Lower lobe of right lung (tissue), 2 donors: ENCODE measurements at places on chromosomes 1 and 21. TPM values are rescaled to one million over a fixed set of nuclear protein-coding genes. Genes with fewer than 3 reads are reported as not detected.
A peak's percentile ranks its signal among the peaks of the same experiment; 100 is the strongest.

F3 gene
- total RNA-seq, result 62.4 TPM

CFAP74 gene
- 6.6 TPM for total RNA-seq

MRPL39 gene
- total RNA-seq, result 16.9 TPM

LCE1B gene
- not detected for total RNA-seq

GPX7 gene
- 4.3 TPM for total RNA-seq

KIRREL1 gene
- 26.9 TPM for total RNA-seq

C1orf167 gene
- total RNA-seq, result 2.2 TPM

SPRR1A gene
- total RNA-seq, result not detected

CCDC30 gene
- 10.2 TPM for total RNA-seq

- no peaks in the 10 kb centered on the region for H3K27me3 ChIP-seq
- no peaks in the 10 kb centered on the region for H3K36me3 ChIP-seq
- no peak overlapping the region for H3K27ac ChIP-seq
- no peak for DNase-seq
- H3K4me3 ChIP-seq, result no peak overlapping the region
- no peaks in the 10 kb centered on the region for H3K4me1 ChIP-seq
Observed at GRCh38 chr21:26491663-26492062, 81.4 kb downstream of the CYYR1 start.

DNA sequence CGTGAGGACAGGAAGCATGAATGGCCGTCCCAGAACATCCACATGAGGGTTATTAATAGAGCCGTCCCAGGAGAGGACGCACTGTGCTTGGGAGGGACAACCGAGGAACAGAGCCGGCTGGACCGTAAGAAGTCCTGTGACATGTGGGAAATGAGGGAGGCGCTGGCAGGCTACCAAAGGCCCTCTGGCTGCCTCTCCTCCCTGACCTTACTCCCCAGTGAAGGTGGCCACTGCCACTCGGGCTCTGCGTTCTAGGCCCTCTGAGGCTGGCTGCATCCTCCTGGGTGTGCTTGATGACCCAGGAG lies 15.5 kb upstream of the NPPB start:
- no peak overlapping the region for H3K4me3 ChIP-seq
- peaks cover 7% of the 10 kb centered on the region for H3K4me1 ChIP-seq
- peaks cover 8% of the 10 kb centered on the region for H3K27me3 ChIP-seq
- H3K36me3 ChIP-seq, result no peaks in the 10 kb centered on the region

DNA sequence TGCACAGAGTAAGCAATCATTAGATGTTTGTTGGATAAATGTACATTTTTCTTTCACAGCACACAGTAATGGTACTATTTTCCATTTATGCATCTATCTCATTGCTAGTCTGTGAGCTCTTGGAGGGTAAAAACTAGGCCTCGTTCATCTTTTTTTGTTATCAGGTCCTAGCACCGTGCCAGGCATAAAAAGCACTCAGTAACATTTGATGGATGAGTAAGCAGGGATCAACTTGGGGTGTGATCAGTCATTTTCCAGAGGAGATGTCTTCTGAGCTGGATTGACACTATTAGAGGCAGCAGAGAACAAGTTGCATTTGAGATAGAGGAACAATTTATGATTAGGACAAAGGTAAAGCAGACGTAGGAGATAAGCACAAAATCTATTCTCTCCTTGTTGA lies 4.3 kb upstream of the VTCN1 start:
- H3K4me3 ChIP-seq, result no peak overlapping the region
- H3K4me1 ChIP-seq, result no peaks in the 10 kb centered on the region
- H3K36me3 ChIP-seq, result no peaks in the 10 kb centered on the region
- no peak overlapping the region for H3K27ac ChIP-seq
- no peak for DNase-seq

- no peak overlapping the region for H3K4me3 ChIP-seq
- no peak overlapping the region for H3K27ac ChIP-seq
- DNase-seq, result no peak
- no peaks in the 10 kb centered on the region for H3K36me3 ChIP-seq
- no peaks in the 10 kb centered on the region for H3K4me1 ChIP-seq
Observed at GRCh38 chr1:29889776-29890175, 653.5 kb downstream of the PTPRU start.

- no peaks in the 10 kb centered on the region for H3K4me1 ChIP-seq
- H3K27ac ChIP-seq, result no peak overlapping the region
- H3K27me3 ChIP-seq, result no peaks in the 10 kb centered on the region
Observed at GRCh38 chr1:65440915-65441314, 20.4 kb downstream of the LEPR start.

- no peak overlapping the region for H3K27ac ChIP-seq
- no peaks in the 10 kb centered on the region for H3K27me3 ChIP-seq
- no peaks in the 10 kb centered on the region for H3K36me3 ChIP-seq
- H3K4me3 ChIP-seq, result no peak overlapping the region
Observed at GRCh38 chr1:209733409-209734192, 22.3 kb upstream of the TRAF3IP3 start.

DNA sequence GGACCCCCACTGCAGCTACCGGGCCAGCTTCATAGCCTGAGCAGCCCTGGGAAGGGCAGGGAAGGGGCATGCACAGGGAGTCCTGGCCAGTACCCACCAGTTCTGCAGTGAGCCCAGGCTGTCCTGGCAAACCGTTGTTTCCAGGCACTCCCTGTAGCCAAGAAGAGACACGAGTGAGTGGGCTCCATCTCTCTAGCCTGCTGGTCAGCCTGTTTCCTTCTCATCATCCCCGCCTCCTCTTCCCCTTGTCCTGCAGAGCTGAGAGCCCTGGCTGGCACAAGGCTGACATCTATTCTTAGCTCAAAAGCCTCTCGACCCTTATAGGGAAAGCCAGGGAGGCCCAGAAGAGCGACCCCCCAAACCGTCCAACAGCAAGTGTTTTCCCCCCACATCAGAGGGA lies 28.7 kb downstream of the COL16A1 start:
- H3K4me1 ChIP-seq, result peaks cover 8% of the 10 kb centered on the region
- no peak for DNase-seq
- no peak overlapping the region for H3K27ac ChIP-seq
- no peaks in the 10 kb centered on the region for H3K36me3 ChIP-seq

- DNase-seq, result no peak
- peaks cover 21% of the 10 kb centered on the region for H3K4me1 ChIP-seq
- no peak overlapping the region for H3K27ac ChIP-seq
- peaks cover 4% of the 10 kb centered on the region for H3K36me3 ChIP-seq
Observed at GRCh38 chr1:153799566-153800465, 24.6 kb downstream of the SLC27A3 start.

- peak overlapping the region; percentile 75 for H3K27ac ChIP-seq
- no peaks in the 10 kb centered on the region for H3K27me3 ChIP-seq
- H3K4me3 ChIP-seq, result no peak overlapping the region
Observed at GRCh38 chr1:28111157-28111556, 22.7 kb upstream of the EYA3 start.

- H3K4me1 ChIP-seq, result no peaks in the 10 kb centered on the region
- no peaks in the 10 kb centered on the region for H3K36me3 ChIP-seq
- H3K27ac ChIP-seq, result no peak overlapping the region
- no peak for DNase-seq
- no peak overlapping the region for H3K4me3 ChIP-seq
- H3K27me3 ChIP-seq, result no peaks in the 10 kb centered on the region
Observed at GRCh38 chr1:66478116-66478515, 55.8 kb upstream of the SGIP1 start.

GRCh38 chr1:2368053-2368744 lies 23.2 kb downstream of the MORN1 start:
- peaks cover 7% of the 10 kb centered on the region for H3K36me3 ChIP-seq
- DNase-seq, result no peak
- H3K27me3 ChIP-seq, result no peaks in the 10 kb centered on the region
- H3K27ac ChIP-seq, result no peak overlapping the region
- no peak overlapping the region for H3K4me3 ChIP-seq

DNA sequence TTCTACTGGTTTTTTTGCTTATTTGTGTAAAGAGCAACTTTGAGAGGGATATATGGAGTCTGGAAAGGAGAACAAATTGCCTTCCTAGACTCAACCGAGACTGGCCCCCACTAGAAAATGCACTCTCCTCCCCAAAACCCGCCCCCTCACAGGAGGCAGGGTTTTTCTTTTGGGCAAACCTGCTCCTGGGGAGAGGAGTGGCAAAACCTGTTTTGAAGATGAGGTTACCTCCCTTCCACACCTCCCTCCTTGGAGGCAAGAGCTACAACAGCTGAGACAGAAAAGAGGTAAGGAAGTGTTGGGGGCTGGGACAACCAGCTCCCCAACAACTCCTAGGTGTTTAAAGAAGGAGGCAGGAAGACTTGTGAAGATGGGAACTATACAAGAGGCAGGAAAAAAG lies at the start of gene BNIPL:
TSS of gene BNIPL (plus strand) at position 231 of the 400 bp plus-strand sequence. CDS start at position 371, 140 bp downstream.
- DNase-seq, result no peak
- H3K4me1 ChIP-seq, result no peaks in the 10 kb centered on the region
- no peak within 1 kb of the TSS for H3K27ac ChIP-seq
- H3K4me3 ChIP-seq, result peak within 1 kb of the TSS; percentile 18
- H3K27me3 ChIP-seq, result no peaks in the 10 kb centered on the region

DNA sequence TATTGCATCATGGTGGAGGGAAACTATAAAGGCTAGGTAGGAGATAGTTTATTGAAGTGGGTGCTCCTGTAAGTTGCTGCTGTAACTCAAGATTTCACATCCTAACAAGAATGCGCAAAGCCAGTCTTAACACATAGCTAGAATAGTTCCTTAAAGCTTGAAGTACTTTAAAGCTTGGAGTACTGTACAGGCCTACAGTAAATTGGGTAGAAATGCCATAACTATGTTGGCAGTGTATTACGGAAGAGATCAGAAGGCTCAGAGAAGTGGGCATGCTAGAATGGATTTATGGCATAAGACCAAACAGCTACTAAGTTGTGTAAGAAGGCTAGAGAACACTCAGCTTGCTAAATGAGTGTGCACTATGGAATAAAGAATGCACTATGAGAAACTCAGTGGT lies 44.5 kb downstream of the DMRTA2 start:
- no peak overlapping the region for H3K4me3 ChIP-seq
- DNase-seq, result no peak
- H3K27ac ChIP-seq, result no peak overlapping the region
- no peaks in the 10 kb centered on the region for H3K27me3 ChIP-seq
- H3K4me1 ChIP-seq, result no peaks in the 10 kb centered on the region

DNA sequence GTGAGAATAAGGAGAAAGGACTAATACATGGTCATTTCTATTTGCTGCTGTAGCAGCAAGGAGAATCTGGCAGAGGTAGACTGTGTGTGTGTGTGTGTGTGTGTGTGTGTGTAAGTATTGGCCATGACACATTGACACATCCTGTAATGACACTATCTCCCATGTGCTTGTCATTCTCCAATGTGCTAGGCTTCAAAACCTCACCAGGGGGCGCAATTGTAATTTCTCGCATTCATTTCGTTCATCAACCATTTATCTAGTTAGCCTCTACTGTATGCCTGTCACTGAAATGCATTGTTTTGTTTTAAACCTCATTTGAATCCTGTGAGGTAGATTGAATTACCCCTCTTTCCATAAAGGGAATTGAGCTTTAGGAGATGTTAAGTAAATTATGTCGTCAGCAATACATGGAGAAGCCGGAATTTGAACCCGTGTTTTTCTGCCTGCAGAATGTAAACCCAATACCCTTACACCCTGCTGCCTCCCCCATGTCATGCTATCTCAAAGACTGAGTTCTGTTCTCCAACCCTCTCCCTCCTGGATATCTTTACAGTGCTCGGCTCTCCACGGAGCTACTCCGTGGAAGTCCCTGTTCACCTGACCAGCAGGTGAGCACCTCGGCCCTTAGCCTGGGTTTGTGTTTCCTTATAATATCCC lies 100.8 kb downstream of the UCK2 start:
- no peak overlapping the region for H3K27ac ChIP-seq
- H3K36me3 ChIP-seq, result no peaks in the 10 kb centered on the region
- H3K27me3 ChIP-seq, result no peaks in the 10 kb centered on the region
- no peak overlapping the region for H3K4me3 ChIP-seq
- H3K4me1 ChIP-seq, result no peaks in the 10 kb centered on the region

GRCh38 chr1:22176258-22176657 lies 33.4 kb upstream of the WNT4 start:
- no peaks in the 10 kb centered on the region for H3K36me3 ChIP-seq
- H3K27ac ChIP-seq, result no peak overlapping the region
- H3K4me3 ChIP-seq, result no peak overlapping the region
- no peak for DNase-seq
- H3K4me1 ChIP-seq, result no peaks in the 10 kb centered on the region
- H3K27me3 ChIP-seq, result no peaks in the 10 kb centered on the region

DNA sequence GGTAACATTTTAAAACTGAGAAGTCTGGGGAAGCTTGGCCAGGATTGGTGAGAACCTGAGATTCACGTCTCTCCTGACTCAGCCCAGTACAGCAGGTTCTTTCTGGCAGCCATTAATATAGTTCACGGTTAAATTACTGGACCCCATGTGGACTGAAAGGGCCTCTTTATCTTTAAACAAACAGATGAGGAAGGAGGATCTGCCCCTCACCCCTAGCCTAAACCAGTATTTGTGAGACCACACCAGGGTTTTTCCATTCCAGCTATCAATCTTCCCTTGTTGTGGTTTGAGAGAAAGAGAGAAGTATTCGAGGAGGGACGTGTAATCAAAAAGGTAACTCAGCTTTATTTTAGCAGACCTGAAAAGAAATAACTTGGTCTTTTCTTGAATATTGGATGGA lies 137.1 kb downstream of the PROX1 start:
- no peak for DNase-seq
- H3K36me3 ChIP-seq, result no peaks in the 10 kb centered on the region
- H3K4me3 ChIP-seq, result no peak overlapping the region
- H3K27ac ChIP-seq, result no peak overlapping the region
- H3K27me3 ChIP-seq, result no peaks in the 10 kb centered on the region

DNA sequence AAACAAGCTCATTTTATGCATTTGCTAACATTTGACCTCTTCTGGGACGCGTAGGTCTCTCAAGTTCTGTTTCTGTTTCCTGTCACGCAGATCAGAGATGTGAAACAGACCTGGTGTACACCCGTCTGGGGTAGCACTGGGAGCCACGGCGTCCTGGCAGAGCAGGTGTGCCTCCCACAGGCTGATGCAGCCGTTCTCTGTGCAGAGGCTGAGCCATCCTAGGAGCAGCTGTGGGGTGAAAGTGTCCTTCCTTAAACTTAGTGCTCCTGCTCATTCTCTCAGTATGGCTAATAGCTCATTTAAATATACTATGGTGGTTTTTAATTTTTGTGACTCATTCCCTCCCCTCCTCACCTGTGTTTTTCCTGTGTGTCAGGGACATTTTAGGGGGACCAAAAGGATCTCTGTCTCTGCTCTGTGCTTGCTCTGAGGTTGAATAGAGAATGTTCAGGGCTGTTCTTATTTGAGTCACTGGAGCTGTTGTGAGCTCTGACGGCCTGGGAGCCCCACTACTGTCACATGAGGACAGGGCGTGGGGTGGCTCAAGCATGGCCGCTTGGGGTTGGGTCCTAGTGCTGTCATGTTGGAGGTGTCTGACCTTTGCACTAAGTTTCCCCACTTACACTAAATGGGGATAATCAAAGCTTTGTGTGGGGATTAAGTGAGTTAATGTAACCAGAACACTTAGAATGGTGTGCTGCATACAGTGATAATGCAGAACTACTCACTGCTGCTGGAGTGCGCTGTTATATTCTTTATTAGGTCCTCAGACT lies 43.0 kb downstream of the GALNT2 start:
- no peak overlapping the region for H3K27ac ChIP-seq
- H3K4me1 ChIP-seq, result peaks cover 48% of the 10 kb centered on the region
- no peak overlapping the region for H3K4me3 ChIP-seq
- DNase-seq, result no peak
- no peaks in the 10 kb centered on the region for H3K36me3 ChIP-seq
- H3K27me3 ChIP-seq, result no peaks in the 10 kb centered on the region
